ENCODE measurements at places on chromosomes 3 and 15.

- peak; percentile 36 for DNase-seq
These were observed 1.8 kb upstream of the CEP97 start for GRCh38 chr3:101722394-101723173.

- DNase-seq = no peak
These were observed 301.3 kb downstream of the EDEM1 start for GRCh38 chr3:5488771-5489170.

DNA sequence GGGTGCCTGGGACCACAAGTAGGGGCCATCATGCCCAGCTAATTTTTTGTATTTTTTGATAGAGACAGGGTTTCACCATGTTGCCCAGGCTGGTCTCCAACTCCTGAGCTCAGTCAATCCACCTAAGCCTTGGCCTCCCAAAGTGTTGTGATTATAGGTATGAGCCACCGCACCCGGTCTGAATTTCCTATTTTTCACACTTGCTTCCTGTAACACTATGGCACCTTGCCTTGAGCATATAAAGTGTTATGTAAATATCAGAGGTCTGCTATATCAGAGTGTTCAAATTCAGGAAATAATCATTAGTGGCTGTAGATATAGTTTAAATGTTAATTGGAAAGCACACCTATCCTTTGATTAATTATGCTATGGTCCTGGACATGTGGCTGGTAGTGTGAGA, 165.2 kb downstream of the KCNAB1 start:
- no peak for DNase-seq

DNA sequence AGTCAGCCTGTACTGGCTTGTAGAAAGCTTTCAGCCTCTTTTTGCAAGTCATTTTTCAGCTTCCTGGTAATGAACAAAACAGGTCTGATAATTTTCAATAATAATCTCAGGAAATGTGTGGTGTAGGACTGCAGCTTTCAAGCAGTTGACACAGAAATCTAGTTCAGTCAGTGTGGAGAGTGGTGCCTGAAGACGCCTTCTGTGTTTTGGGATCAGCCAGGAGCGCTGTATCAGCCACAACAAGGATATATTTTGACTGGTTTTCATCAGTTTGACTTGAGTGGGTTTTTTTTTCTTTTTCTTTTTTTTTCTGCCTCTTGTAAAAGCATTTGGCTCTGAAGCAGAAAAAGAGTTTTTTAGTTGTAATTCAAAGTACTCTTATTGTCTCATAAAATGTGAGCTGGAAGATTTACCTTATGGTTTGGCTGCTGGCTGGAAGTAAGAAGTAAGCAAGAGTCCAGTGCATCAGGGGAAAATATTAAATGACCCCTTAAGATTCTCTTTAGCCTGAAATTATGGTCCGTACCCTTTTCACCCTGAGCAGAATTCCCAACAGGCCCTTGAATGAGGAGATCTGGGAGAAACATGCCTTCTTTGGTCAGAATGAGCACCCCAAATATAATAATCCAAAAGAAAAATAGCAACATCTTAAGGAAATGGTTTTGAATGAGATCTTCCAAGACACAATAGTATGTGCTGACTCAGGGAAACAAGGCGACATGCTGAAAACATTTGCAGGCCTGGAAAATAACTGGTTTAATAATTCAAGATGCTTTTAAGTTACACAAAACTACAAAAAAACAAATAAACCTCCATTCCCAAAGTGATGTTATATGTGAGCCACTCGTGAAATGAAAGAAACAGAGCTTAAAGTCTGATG, 332.7 kb upstream of the ADAMTS9 start:
- no peak for DNase-seq

DNA sequence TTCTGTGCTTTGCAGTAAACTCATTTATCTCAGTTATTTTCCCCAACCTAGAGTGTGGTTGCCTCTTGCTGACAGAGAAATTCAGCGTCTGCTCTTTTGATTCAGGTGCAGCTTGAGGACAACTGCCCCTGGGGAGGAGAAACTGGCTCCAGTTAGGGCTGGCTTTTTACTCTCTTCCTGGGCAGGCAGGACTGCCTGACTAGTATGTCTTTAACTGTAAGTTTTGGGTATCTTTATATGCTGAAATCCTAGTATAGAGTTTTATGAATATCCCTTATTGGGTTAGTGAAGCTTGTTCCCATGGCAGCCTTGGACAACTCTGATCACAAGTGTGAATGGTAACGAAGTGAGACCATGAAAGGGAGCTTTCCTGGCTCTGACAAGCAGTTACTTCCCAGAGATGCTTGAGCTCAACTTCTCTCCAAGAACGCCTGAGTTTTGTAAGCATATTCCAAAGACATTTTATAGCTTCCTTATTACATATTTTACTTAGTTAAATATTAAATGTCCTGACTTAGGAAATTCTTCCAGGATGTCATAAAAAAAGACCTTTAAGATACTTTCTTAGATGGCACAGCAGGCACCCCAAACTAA, 27.1 kb downstream of the CCNB2 start:
- no peak for DNase-seq

DNA sequence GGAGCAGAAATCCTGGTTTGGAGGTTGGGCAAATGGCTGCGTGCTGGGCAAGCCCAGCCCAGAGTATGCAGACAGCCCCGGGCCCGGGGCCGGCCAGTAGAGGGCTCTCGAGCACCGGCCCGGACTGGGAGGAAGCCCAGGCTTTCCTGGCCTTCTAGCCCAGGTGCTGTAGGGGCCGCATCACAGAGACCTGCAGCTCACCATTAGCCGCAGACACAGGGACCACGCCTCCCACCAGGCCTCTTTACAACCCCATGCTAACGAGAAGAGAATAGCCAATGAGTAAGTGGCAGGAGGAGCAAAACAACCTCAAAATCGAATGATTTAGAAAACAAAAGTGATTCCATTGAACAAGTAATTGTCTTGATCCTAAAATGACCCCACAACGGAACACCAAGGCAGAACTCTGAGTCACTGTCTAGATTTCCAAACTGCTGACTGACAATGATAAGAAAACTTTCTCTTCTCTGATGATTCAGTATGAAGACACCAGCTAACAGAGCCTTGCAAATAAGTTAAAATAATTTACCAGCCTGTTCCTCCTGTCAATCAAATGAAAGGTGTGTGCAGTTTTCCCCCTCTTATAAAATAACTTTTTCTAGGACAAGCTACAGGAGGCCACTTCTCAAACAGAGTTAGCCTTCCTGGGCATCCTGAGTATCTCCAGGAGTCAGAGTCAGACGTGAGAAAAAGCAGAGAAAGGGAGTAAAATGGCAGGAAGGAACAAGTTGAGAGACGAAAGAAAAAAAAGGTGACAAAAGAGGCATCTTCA, 102.2 kb downstream of the DGKG start:
- DNase-seq = peak; percentile 76

DNA sequence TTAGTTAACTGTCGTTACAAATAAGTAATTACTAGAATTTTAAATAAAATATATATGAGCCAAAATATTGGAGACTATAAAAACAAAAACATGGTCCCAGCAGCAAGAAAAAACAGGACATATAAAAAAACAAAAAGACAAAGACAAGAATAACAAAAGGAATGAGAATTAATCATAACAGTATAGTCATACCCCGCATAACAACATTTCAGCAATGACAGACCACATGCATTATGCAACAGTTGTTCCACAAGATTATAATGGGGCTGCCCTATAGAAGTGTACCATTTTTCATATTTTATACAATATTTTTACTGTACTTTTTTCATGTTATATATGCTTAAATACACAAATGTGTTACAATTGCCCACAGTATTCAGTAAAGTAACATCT, 5.6 kb downstream of the HLTF start:
- no peak for DNase-seq

GRCh38 chr3:136728473-136728872, 23.7 kb downstream of the STAG1 start:
- no peak for DNase-seq

DNA sequence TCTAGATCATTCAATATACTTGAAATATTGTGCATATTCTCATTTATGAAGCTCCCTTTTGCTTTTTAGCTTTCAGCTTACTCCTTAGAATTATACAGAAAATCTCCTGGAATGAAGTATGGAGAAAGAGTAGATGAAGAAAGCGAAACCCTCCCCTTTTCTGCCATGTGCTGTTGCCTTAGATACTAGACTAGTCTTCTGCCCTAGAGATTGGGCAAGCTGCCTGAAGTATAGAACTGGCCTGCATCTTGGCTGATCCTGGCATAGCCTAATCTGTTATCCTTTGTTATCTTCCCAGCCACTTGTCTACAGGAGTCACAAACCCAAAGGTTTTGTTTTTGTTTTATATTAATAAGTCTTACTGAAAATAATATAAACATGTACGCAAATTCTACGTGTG, 138.8 kb downstream of the RBPMS2 start:
- DNase-seq = no peak

GRCh38 chr3:87461443-87461842, 185.1 kb upstream of the POU1F1 start:
- DNase-seq = no peak

- DNase-seq = no peak
These were observed 450.5 kb upstream of the AZI2 start for GRCh38 chr3:28799084-28799483.

DNA sequence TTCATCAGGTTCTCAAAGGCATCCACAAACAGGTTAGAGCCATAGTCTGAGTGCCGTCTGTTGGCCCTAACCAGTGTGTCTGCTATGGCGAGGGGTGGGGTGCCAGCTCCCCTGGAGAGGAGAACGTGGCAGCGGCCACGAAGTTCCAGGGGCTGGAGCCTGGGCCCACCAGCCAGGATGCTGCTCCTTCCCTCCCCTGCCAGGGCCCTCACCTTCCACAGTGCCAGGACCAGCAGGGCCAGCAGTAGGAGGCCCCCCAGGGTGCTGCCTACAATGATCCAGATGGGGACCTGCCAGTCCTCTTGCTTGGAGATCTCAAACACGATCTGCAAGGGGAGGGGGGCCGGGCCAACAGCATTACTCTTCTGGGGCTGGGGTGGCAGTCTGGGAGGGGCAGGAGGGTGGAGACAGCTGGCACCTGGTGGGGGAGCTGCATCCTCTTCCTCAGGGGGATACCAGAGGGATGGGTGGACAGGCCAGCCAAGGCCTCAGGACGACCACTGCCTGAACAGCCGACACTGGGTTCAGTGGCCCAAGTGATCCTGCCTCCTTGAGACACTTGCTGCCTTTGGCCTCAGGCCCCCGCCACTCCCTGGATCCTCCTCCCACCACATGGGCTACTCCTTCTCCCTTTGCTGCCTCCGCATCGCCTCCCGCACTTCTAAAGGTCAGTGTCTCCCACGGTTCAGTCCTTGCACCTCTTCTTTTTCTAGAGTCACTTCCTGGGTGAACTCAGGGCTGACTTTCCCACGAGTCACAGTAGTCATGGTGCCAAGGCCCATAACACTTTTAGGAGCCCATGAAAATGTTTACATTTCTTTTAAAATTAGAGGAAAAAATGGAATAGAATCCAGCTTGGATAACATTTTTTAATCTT, 26.3 kb downstream of the FEM1B start:
- no peak for DNase-seq

- DNase-seq = no peak
These were observed 80.3 kb upstream of the PRTG start for GRCh38 chr15:55823191-55823670.

GRCh38 chr3:58388550-58389091, 45.0 kb downstream of the PDHB start:
- no peak for DNase-seq

Measured in CD4-positive, alpha-beta T cell treated with Interleukin-17A for 4 hours (primary cell).